NCI-H345 (cell line): ENCODE measurements at places on chromosomes 11 and 22.

DNA sequence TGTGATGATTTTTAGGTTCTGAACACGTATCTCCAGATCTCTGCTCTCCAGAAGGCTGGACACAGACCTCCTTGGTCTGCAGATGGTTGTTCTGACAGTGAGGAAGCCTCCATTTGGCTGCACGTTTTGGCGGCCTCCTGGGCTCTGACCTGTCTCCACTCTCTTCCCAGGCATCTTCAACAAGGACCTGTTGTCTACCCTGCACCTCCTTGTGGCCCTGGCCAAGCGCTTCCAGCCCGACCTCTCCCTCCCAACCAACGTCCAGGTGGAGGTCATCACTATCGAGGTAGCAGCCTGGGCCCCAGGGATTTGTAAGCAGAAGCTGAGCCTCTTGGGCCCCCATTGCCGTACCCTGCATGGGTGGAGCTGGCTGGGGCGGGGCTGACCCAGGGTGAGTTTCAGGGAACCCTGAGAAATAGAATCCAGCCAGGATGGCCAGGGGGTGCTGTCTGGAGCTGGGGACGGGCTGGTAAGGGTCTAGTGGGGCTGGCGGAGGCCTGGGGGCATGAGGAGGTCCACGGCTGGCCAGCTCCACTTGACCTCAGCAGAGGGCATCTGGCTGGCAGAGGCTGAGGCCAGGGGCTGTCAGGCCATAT is 9.8 kb downstream of the PARVG start:
- DNase-seq = no peak

DNA sequence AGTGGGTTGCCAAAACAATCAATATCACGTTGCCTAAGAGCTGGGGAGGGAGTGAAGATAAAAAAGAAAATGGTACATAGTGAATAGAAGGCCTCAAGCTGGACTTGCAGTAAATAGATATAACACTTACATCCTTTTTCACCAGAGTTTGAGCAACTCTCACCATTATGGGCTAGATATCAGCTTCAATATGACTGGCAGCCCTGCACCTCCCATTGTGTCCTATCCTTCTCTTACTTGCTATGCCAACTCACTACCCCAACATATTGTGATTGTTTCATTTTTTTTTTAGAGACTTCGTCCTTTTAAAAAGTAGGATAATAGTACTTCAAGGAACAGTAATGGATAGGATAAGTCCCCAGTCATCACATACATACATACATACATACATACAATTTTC is 7.4 kb downstream of the HBG1 start:
- DNase-seq = no peak

DNA sequence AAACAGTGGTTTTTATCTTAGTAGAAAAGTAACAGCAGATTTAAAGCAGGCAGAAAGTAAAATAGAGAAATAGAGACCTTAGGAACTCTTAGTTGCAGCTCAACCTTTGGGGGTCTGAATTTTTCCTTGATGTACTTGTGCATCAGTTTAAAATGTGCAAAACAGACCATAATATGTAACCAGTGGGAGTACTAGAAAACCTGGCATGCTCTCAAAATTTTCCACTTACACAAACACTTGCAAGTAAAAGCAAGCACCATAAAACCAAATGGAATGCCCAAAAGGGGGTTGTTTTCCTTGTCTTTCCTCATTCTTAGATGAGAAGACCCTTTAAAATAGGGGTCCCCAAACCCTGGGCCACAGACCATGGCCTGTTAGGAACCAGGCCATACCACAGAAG is 12.9 kb upstream of the MRGPRE start:
- DNase-seq = peak; percentile 27

DNA sequence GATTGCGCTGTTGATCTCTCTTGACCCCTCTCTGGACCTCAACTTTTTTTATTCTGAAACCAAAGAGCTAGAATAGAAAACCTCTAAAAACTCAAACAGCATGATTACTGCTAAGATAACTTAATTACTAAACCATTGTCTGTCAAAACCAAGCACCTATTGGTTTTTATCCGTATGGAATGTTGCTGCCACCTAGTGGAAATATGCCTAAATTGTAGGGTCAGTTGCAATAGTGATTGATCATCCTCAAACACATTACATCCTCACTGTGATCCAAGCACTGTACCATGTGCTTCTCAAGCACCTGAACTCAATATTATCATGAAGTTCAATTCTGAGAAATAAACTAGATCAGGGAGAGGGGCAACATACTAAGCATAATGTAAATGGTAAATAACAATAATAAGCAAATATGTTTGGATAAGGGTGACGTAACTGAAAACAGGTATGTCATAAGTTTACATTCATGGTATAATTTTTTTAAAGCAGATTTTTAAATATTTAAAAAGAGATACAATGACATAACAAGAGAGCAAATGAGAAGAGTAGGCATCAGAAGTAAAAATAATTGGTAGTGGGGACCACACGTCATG is 3.8 kb upstream of the OR5A2 start:
- peak; percentile 64 for DNase-seq

GRCh38 chr11:10979529-10979928 is 121.7 kb upstream of the ZBED5 start:
- no peak for DNase-seq

DNA sequence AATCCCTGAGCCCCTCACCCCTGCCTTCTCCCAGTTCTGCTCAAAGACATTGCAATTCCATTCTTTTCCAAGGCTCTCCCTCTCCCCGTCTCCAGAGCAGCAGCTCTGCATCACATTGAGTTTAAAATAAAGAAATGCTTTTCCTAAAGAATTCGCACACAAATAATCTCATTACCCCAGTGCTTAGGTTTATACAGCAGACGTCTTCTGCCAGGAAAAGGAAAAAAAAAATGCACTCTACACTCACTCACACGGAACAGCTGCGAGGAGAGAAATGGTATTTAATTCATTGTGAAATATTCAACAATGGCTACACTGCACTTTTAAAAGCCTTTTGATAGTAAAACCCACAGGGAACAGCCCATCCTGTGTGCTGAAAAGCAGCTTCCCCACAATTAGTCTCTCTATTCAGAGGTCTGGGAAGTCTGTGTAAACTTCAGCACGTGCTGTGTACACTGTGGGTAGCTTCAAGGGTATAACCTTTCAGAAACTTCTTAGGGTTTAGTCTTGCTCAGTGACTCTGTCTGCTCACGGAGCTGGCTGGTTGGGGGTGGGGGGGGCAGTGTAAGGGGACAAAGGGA is 42.8 kb downstream of the ETS1 start:
- peak; percentile 67 for DNase-seq

DNA sequence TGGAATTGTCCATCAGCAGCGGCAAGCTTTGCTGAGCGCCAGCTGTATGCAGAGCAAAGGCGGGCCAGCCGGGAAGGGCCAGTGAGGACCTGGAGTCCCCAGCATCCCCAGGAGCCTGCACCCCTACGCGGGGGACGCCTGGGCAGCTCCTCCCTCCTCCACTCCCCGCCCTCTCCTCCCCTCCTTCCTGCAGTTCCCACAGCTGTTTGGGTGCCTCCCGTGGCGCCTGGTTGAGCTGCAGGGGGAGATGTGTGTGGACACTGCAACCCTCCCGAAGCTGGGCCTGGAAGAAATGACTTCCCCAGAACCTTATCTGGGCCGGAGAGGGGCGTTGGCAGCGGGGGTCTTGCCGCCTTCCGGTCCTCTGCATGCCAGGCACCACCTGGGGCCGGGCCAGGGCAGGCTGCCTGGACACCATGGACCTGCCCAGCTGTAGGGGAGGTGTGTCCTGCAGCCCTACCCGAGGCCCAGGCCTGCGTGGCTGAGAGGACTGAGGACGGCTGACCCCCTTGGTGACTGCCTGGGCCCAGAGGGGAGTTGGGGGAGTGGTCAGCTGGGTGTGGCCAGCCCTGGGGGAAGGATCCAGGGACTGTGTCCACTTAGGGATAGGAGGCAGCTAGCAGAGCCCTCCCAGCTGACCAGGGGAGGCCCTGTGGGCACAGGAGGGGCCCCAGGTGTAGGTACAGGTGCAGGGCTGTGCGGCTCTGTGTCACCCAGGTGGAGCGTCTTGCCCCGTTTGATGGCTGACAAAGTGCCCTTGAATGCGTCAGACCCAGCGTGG is 16.8 kb upstream of the MUC6 start:
- no peak for DNase-seq

- DNase-seq = no peak
These were observed 156.2 kb downstream of the CRYBB2 start for GRCh38 chr22:25375683-25376082.

GRCh38 chr22:39556970-39557841 is 13.3 kb upstream of the CACNA1I start:
- peak; percentile 17 for DNase-seq

- no peak for DNase-seq
These were observed 53.3 kb downstream of the IGLL1 start for GRCh38 chr22:23526596-23527316.

DNA sequence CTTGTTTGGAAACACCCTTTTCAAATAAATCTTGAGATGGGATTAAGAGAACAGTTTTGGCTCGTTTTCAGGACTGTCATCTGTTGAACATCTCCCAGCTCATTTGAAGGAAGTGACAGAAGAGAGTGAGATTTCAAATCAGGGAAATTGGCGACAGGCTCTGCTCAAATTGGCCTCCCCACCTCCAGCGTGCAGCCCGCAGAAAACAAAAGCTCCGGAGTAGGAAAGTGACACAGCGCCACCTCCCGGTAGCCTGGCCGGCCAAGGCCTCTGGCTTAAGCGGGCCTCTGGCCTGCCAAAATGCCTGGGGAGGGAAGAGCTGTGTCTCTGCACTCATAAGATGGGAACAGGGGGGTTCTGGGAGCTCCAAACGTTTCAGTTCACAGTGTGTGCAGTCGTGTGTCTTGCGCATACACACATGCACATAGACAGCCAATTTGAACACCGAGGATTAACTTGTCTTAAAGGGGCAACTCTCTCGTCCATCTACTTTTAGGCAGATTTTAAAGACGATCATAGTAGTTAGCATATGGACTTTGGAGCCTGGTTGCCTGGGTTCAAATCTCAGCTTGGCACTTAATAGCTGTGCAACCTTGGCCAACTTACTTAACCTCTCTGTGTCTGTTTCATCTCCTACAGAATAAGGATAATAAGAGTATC is 132.7 kb upstream of the RCN1 start:
- DNase-seq = peak; percentile 3
